ENCODE measurements at places on chromosomes 1 and 21.

DNA sequence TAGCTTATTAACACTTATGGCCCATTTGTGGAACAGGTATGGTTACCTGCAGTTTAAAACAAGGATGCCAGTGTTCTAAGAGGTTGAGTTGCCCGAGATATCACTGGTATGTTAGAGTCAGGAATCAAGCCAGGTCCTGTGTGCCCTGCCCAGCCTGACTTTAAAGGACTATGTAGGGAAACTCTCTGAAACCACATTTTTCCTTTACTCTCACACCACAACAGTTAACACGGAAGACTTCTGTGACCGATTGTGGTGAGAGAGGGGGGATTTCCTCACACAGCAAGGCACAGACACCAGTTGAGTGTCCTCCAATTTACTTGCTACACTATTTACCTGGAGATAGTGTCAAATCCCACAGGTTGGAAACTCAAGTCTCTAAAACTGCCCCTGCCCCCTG, 47.8 kb downstream of the UCK2 start:
- DNase-seq = no peak

DNA sequence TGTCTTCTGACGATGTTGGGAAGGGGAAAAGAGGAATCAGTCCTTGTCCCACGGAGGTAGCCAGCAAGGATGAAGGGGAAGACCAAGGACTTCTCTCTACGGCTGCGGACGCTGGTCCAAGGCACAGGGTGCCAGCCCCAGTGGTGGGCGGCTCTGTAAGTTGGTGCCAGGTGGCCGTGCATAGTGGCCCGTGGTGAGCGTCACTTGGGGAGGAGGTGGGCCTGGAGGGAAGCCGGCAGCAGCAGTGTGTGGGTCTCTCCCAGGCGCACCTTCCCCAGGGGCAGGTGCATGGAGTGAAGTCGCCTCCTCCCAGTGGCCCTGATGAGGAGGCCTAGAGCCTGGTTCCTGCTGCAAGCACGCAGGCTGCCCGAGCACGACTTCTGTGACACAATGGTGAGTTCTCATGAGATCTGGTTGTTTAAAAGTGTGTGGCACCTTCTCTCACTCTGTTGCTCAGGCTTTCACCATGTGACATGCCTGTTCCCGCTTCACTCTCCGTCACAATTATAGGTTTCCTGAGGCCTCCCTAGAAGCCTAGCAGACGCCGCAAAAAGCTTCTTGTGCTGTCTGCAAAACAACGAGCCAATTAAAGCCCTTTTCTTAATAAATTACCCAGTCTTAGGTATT, 43.6 kb upstream of the TIAM1 start:
- DNase-seq = no peak

GRCh38 chr1:51973587-51974474, 16.7 kb downstream of the RAB3B start:
- DNase-seq = peak; percentile 57

DNA sequence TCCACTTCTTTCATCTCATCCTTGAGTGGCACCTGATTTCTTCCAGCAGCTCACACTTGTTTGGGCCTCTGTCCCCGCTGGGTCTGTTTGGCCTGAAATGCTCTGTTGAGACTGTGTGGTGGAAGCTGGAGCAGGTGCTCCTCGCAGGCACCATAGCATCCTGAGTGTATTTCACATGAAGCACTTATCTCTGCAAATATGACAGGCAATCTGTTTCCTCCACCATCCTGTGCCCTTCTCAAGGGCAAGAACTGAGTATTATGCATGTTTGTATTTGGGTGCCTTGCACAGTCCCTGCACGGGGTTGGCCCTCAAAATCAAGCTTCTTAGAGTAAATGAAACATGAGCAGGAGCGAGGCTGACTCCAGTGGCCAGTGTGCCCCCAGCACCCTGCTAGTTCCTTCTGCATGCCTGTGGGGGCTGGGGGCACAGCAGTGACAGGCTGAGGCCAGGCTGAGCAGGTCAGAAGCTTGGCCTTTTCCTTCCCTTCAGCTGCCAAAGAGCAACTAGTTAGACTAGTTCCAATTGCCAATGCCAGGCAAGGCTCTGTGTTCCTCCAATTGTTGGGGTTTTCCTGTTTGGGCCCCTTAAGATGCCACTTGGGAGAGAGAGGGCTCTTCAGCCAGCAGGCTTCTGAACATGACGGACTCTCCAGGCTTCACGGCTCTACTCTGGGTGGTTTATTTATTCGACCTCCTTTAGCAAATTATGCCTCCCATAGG, 129.6 kb upstream of the ATP1A1 start:
- DNase-seq = no peak

GRCh38 chr1:101064697-101065096, 39.1 kb upstream of the DPH5 start:
- no peak for DNase-seq

- DNase-seq = no peak
Observed at GRCh38 chr1:225890346-225891228, 1.6 kb upstream of the LEFTY1 start.

DNA sequence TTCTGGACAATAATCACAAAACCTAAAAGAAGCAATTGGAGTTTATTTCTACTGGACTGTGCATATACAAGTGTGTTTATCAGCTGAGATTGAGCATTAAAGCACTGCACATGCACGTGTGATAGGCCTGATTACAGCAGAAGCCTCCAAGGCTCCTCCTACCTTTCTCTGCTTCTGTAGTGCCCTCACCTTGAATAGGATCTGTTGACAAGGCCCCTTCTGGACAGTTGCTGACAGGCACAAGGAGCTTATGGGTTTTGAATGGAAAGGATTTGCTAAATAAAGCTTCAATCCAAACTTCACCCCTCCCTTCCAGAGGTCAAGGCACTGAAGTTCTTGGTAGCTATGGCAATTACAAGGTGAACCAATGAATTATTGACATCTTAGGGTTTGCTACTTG, 7.9 kb upstream of the SGIP1 start:
- no peak for DNase-seq
